GOT3 (cell line): ENCODE measurements at places on chromosomes 4 and X.

DNA sequence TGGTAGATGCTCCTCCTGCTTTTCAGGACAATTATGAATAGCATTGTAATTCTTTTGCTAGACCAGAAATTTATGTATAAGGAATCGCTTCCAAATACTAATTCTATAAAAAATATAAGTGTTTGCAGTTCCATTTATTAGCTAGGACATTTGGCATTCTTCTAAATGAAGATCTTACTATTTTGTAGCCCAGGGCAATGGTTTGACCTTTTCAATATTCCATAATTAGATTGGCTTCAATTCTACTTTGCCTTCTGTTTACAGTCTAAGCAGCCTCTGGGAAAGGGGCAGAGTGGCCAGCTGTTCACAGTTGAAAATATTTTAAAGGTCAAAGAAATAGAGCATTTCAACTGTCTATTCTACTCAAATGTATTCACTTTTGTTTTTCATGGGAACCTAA lies 912.1 kb upstream of the GRIA3 start:
- DNase-seq = no peak

- DNase-seq = no peak
These were observed 99.2 kb upstream of the TENM3 start for GRCh38 chr4:182143822-182144625.

GRCh38 chr4:70754470-70754869 lies 32.7 kb downstream of the RUFY3 start:
- DNase-seq = no peak

GRCh38 chrX:22139822-22140221 lies 107.7 kb downstream of the PHEX start:
- no peak for DNase-seq

DNA sequence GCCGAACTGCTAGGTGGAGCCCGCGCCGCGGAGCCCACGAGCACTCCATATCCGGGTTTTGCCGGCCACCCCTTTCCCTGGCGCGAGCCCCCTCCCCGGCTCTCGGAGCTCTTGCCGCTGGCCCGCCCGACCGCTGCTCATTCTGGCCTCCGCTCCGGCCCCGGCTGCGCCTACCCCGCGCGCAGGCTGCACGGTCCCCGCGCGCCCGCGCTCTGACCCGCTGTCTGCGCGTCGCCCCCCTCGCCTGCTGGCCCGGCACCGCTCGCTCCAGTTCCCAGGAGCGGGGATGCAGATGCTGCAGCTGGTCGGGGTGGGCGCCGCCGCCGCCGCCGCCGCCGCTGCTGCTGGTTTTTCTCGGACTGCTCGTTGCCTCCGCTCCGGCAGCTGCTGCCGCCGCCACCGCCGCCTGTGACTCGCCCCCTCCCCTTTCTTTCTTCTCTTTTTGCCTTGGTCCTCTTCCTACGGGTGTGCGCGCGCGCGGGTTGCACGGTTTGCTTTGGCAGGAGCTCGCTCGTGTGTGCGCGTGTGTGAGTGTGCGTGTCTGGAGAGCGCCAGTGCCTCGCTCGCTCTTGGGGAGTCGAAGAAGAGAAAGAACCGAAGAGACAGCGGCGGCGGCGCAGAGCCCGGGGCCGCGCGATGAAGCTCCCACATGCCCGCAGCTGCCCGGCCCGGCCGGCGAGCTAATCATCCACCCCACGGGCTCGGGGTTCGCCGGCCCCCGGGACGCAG lies at the start of gene ADGRL3:
ADGRL3 (plus strand) TSS at position 140 of the 729 bp plus-strand sequence.
- DNase-seq = no peak

- DNase-seq = no peak
These were observed 70.5 kb upstream of the CD99 start for GRCh38 chrX:2620576-2620975.

DNA sequence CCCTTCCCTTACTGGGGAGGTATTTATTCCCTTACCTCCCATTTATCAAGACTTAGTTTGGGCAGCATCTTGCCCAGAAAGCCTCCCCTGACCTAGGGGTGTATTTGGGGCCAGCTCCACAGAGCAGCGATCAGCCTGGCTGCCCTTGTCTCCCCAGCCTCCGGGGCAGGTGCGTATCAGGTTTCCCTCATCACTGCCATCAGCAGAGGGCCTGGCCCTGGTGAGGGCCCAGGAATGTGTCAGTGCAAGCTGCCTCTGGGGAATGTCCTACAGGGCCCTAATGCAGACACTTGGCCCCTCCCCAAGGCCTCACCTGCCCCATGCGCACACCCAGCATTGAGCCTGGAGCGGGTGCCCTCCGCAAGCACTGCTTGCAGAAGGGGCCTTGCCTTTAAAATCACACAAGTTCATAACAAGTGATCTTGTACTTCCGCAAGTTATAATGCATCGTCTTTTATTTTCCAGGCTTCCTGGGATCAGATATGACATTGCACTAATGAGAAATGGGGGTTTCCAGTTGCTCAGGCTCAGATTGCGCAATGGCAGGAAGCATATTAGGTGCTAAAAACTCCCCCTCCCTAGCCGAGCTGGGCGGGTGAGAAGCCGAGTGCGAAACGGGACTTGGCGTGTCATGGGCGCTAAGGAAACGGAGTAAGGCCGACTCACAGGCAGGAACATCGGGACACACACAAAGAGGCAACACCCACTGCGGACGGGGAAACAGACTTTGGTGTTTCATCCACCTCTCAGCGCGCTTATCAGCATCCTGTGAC lies 25.4 kb upstream of the AFAP1 start:
- no peak for DNase-seq

- DNase-seq = no peak
These were observed 5.6 kb upstream of the DLG3 start for GRCh38 chrX:70439016-70439415.

GRCh38 chrX:149759824-149760223 lies 14.0 kb upstream of the HSFX1 start:
- no peak for DNase-seq
